ENCODE measurements at places on chromosomes 12 and 14. TPM values are rescaled to one million over a fixed set of nuclear protein-coding genes. Genes with fewer than 3 reads are reported as not detected.

The TAS2R9 gene
- total RNA-seq = 0.35 TPM

GRCh38 chr14:69214393-69214792, 23.1 kb downstream of the EXD2 start:
- no peak for DNase-seq

The FAM186B gene
- 0.35 TPM for total RNA-seq

DNA sequence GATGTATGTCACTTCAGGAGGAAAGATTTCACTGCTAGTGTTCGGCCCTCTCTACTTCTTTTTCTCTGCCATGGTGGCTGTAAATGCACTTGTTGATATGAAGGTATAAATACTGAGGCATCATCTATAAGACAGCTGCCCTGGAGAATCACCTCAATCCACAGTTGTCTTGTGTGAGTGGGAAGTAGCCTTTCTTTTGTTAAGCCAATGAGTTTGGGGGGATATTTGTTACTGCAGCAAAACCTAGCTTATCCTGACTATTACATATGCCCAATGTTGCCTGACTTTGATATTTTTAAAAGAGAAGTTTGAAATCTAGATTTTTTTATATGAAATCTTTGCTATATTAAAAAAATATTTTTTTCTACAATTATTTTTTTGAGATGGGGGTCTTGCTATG, 3.3 kb upstream of the JDP2 start:
- DNase-seq = no peak

DNA sequence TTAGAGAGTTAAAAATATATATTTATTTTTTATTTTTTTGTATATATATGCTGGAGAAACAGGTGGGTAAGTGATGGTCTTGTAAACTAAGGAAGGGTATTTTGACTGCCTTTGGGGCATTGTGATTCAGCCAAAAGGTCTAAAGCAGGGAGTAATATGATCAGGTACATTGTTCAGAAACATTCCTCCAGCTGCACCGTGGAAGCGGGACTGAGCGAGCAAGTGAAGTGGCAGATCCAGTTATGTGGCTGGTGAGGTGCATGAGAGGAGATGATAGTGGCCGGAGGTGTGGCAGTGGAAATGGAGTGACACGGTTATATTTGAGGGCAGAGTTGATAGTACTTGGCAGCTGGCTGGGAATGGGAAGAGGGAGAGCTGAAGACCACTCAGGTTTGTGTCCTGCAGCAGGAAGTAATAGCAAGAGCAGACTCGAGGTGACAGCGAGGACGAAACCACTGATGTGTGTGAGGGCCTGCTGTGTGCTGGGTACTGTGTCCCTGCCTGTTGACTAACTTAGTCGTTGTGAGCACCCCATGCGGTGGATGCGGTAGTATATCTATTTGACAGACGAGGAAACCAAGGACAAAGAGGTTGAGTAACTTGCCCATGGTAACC, 39.2 kb downstream of the EID3 start:
- no peak for DNase-seq

- peak; percentile 38 for DNase-seq
Observed at GRCh38 chr12:104935886-104936285, 22.2 kb downstream of the SLC41A2 start.

DNA sequence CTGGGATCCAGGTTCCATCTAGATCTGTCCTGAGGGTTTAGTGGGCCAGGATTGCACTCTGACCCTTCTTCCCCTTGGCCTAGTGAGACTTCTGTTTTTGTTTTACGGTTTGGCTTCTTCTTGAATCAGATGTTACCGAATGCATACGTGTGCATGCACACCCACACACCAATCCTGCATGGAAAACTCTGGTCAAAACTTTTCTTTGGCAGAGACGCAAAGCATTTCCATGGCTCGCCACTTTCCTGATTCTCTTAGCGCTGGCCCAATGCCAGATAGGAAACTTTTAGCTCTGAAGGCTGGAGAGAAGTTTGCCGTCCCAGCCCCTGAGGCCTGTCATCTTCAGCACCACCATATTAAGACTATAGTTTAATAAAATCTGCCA, 67.4 kb upstream of the ACTN1 start:
- DNase-seq = no peak

DNA sequence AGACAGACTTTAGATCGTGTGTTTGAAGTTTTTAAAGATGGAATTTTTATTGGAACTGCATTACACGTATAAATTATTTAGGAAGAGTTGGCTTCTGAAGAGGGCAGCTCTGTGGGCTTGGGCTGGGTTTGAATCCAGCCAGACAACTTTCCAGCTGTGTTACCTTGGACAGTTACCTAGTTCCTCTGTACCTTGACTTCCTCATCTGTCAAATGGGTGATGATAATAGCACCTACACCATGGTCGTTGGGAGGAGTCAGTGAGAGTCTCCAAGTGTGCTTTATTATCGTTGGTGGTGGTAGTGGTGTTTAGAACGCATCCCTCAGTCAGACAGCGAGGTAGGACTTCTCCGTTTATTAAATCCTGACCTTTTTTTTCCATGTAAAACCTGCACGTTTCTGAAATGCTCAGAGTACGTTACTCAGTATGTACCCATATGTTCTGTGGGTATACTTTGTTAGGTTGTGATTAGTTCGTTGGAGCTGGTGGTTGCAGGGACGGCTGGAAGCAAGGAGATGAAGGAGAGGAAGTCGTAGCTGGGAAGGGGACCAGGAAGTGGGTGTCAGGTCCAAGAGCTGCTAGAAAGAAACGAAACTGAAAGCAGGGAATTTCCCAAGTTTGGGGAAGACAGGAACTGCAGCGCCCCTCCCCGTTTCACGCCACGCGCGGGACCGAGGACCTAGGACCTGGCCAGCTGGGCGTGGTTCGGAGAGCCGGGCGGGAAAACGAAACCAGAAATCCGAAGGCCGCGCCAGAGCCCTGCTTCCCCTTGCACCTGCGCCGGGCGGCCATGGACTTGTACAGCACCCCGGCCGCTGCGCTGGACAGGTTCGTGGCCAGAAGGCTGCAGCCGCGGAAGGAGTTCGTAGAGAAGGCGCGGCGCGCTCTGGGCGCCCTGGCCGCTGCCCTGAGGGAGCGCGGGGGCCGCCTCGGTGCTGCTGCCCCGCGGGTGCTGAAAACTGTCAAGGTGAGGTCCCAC, at the start of gene OAS3:
Gene OAS3 (plus strand): TSS at position 734 of the 979 bp plus-strand sequence. CDS start 57 bp downstream, at position 791.
- peak; percentile 73 for DNase-seq

DNA sequence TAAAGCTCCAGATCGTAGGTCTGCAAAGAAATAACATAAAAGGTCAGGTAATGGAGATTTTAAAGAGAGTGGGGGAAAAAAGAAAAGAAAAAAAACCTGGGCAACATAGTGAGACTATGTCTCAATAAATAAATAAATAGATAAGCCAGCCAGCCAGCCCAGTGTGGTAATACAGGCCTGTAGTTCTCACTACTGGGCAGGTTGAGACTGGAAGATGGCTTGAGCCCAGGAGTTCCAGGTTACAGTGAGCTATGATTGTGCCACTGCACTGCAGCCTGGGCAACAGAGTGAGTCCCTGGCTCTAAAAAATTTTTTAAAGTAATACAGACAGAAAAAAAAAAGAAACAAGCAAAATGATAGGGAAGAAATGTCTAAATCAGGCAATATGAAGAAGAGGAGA, 43.2 kb upstream of the BBS10 start:
- no peak for DNase-seq

- peak; percentile 10 for DNase-seq
Observed at GRCh38 chr14:74658535-74659131, 46.6 kb upstream of the LTBP2 start.

The DACT1 gene
- 6.9 TPM for total RNA-seq

- DNase-seq = no peak
Observed at GRCh38 chr12:116587270-116587669, 28.1 kb downstream of the MAP1LC3B2 start.

DNA sequence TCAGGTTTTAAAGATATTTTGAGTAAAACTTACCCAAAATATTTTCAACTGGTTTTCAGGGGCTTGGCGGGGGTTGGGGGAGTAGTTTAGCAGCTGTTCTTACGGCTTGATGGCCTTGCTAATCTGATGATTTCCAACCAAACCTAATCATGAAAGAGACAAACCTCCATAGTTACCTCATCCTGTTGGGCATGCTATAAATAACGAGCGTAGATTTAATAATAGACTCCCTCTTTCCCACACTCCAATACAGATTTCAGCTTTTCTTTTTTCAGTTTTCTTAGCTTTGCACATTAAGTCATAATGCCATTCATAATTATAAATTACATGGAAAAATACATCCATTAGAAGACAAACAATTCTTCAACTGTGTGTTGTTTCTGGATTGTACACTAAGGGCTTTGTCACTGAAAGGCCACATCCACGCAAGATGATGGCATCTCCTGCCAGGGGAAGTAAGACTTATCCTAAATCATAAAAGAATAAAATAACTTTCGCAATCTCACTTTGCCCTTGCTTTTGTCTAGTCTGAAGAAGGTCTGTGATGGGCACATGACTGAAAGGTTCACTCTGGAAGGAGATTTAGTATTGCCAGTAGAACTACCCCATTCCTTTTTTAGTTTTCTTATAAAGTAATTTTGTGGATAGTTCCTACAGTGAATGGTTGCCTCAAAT, 23.2 kb downstream of the ITPR2 start:
- DNase-seq = no peak

The GALNT16 gene
- total RNA-seq = 1.1 TPM

Data from renal cortical epithelial cell (primary cell).